Activated T-helper 1 cell treated with anti-CD3 and anti-CD28 coated beads, Interleukin-2, amount 50 U/mL, for 16 hours (primary cell): ENCODE measurements at places on chromosomes 2 and 18.

DNA sequence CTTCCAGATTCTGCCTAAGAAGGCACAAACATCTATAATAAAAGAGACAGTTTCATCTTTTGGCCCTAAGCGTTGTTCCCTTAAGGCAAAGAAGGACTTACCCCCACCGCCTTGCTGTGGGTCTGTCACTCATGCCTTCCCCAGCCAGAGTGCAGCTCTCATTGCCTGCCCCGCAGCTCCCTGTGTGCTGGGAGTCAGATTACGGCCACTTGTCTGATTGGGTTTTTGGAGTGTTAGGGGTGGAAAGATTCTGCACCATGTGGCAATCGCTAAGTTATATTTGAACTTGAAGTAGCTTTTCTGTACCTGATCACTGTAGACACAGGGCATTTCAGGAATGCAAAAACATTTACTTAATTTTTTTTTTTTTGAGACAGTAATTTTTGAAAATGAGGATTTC lies at the start of gene AQP4:
Gene AQP4 (minus strand): TSS at position 151 of the 400 bp plus-strand sequence. CDS start 18 bp downstream, at position 133.
- no peak for DNase-seq

- no peak for DNase-seq
Observed at GRCh38 chr2:191638079-191638801, 39.7 kb upstream of the NABP1 start.

GRCh38 chr2:45315861-45316260 lies 295.2 kb downstream of the SRBD1 start:
- no peak for DNase-seq

DNA sequence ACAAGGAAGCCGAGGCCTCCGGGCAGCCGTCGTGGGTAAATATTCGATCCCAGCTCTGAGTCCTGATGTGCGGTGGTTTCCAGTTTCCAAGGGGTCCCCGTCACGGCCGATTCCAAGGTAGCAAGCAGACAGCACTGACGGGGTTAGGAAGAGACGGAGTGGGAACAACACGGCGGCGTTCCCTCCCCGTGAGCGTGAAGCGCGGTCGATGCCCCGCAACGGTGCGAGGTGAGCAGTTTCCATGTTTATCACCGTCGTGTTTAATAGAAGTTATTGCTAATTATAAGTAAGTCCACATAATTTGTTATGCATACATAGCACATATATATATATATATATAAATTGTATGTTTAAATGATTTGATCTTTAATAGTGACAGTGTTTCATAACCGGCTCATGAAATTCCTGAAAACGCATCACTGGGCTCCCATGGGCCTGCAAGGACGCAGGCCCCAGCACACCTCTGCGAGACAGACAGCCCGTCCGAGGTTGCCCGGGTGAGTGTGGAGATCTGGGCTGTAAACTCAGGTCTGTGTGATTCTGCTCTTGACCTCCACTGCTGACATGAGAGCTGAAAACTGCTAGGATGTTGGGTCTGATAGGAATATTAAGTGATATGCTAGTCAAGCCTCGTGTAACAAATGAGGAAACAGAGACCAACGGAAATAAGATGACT lies 243.5 kb upstream of the SALL3 start:
- no peak for DNase-seq

- no peak for DNase-seq
Observed at GRCh38 chr2:157787364-157787938, 88.7 kb downstream of the ACVR1 start.

DNA sequence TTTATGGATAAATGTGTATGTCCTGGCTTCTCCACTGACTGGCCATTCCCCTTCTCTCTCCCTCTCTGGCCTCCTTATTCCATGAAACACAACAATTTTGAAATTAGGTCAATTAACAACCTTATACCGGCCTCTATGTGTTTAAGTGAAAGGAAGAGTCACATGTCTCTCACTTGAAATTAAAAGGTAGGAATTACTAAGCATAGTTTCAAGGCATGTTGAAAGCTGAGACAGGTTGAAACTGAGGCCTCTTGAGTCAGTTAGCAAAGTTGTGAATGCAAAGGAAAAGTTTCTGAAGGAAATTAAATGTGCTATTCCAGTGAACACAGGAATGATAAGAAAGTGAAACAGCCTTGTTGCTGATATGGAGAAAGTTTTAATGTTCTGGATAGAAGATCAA lies 69.7 kb downstream of the ADAM23 start:
- no peak for DNase-seq
